ENCODE measurements at places on chromosomes 11 and 22.

GRCh38 chr11:101987370-101987769, 59.9 kb upstream of the CFAP300 start:
- no peak for DNase-seq

- no peak for DNase-seq
Observed at GRCh38 chr11:72743321-72744221, 8.6 kb downstream of the ARAP1 start.

DNA sequence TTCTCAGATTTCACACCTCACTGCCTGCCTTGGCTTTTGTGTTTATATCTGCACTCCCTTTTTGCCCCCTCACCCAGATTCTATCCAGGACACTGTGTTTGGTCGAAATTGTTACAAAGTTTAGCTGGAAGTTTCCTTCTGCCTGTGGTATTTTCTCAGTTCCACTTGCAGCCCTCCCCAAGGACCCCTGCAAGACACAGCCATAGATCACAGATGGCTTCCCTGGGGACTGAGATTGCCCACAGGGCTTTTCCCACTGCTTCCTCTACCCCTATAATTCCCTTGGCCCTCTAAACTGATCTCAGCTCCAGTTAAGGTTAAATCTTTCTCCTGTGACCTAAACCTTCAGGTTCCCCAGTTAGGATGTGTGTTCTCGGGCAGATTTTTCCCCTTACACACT, 146.1 kb upstream of the C11orf87 start:
- no peak for DNase-seq

DNA sequence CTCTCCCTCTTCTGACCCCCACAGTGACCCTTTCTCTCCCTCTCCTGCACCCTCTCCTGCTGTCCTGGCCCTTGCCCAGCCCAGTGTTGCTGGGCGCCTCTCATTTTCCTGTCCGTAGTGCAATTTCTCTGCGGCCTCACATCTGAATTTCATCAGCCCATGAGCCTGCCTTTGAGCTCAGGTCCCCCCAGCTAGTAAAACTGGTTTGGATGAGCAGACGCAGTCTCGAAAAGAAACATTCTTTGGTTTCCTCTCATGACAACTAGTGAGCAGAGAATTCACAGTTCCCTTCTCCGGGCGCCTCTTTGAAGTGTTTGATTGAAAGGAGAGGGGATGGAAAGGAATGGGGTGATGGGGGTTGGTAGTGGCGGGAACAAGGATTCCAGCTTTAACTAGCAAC, 126.0 kb upstream of the CADM1 start:
- no peak for DNase-seq

DNA sequence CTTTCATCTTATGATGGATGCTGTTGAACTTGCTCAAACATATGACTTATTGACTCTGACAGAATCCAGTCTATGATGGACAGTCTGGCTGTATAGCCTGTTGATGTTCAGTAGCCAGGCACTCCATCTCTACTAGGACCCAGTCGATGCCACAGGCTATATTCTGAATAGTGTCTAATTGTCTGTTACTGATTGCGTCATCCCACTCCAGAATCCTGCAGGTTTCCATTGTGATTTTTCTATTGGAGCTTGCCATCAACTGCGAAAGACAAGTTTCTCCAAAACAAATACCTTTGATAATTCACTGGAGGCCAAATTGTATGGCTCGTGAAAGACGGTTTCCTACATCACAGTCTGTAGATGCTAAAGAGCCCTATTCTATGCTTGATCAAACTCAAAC, 481.7 kb upstream of the CHORDC1 start:
- DNase-seq, result no peak

DNA sequence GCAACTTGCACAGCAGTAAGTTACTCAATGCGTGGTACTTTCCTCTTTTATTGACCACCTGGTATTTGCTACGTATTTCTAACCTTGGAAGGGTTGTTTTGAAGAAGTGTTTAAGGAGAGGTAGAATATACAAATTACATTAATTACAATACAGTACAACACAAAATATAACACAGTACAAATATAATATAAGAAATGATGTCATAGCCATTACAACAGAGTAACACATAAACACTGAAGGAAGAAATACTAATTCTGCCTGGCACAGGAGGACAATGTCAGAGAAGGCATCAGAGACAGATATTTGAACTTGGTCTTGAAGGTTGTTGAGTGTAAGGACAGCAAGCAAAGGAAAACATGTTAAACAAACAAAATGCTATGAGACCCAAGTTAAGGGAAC, 25.6 kb downstream of the PAK1 start:
- DNase-seq, result no peak

GRCh38 chr11:15497366-15497765, 382.6 kb downstream of the INSC start:
- DNase-seq, result no peak

GRCh38 chr22:19984201-19984753, 32.3 kb downstream of the ARVCF start:
- DNase-seq, result no peak

- DNase-seq, result no peak
Observed at GRCh38 chr11:60377401-60378136, 763 bp upstream of the MS4A7 start.

GRCh38 chr11:12793506-12793905, 119.3 kb downstream of the TEAD1 start:
- DNase-seq, result no peak

GRCh38 chr11:43992834-43993637, 50.6 kb downstream of the C11orf96 start:
- no peak for DNase-seq

- no peak for DNase-seq
Observed at GRCh38 chr22:35400501-35400790, 506 bp downstream of the MCM5 start.

- no peak for DNase-seq
Observed at GRCh38 chr11:23585416-23586104, 725.3 kb upstream of the CCDC179 start.

- DNase-seq, result no peak
Observed at GRCh38 chr22:30948930-30949342, 19.6 kb downstream of the MORC2 start.

GRCh38 chr11:112221274-112221835, 4.9 kb upstream of the PTS start:
- no peak for DNase-seq

DNA sequence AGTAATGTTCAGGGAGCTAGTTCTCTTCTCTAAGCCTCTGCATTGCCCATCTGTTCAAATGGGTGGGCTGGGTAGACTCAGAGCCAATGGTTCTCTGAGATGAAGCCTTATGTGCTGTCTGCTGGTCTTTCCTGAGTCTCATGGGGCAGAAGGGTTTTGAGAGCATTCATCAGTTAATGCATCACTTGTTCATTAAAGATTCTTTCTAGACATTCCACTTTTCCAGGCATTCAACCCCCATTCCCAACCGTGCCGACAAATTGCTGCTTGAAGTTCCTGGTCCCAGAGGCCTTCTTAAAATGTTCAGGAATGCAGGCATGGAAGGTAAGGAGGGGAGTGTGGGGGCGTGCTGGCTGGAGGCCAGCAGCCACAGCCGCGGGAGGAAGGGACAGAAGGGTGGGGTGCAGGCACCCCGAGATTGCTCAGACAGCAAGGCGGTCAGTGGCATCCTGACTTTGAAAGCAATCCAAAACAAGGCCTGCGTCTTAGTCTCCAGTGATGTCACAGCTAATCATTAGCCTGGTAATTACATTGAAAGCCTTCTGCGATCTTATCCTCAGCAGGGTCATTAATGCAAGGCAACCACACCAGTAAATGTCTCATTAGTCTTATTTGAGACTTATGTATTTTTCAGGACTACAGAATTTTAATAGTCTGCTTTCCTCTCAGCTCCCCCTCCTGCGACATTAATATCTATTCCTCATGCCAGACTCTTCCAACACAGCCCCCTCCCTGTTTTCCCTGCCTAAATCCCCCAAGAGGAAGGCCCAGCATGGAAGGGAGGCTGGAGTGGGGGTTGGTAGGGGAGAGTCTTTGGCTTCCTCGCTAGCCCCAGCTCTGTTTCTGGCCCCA, 328.8 kb downstream of the MIAT start:
- no peak for DNase-seq

DNA sequence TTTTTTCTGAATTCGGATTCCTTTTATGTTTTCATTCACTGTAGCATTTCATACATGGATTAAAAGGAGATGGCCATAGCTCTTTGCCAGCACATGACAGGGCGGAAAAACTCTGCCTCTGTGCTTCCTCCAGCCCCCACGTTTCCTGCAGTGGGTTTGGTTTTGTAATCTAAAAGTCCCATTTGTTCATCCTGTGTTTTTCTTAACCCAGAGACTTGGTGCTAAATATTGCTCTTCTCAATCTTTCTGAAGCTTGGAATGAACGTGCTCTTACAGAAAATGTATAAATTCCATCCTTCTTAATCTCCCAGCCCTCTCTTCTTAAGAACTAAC, 89.9 kb downstream of the PPP6R3 start:
- no peak for DNase-seq

GRCh38 chr11:13929395-13929891, 33.1 kb upstream of the SPON1 start:
- no peak for DNase-seq

GRCh38 chr11:132062031-132062430, 691.6 kb downstream of the NTM start:
- no peak for DNase-seq

DNA sequence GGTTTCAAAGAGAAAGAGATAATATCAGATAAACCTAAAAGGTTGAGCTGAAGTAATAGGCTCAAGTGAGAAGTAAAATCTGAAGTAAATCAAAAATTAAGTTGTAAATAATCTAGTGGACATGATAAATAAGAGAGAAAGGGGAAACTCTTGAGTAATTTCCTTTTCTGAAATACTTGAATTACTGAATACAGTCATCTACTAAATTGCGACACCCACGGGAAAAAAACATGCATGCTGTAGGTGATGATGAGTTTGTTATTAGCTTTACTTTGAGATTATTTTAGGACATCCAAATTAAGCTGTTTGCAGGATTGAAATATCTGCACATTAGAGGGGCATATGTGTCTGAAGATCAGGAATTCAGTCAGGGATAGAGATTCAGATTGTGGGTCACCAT, 50.0 kb upstream of the CARD18 start:
- DNase-seq, result no peak

GRCh38 chr11:111798279-111798678, 32.1 kb upstream of the PPP2R1B start:
- no peak for DNase-seq

DNA sequence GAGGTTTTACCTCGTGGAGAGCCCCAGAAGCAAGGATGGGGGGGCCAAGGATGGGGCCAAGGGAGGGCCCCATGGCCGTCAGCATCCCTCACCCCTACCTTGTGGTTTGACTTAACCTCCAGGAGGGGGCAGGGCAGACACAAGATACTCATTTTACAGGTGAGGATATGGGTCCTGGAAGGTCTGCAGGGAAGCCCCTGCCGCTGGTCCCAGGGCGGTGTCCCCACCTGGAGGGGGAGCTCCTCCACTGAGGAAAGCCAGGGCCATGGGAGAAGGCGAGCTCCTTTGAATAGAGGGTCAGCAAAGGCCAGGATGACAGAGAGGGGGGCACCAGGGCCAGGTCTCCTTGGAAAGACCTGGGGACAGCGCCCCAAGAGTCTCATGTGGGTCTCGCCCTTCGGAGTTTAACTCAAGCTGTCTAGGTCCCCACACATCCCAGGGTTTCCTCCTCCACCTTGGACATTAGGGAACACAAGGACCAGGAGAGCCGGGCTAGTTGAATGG, 5.9 kb upstream of the ADORA2A start:
- DNase-seq, result no peak

GRCh38 chr11:30816959-30817880, 231.1 kb upstream of the MPPED2 start:
- DNase-seq, result no peak

DNA sequence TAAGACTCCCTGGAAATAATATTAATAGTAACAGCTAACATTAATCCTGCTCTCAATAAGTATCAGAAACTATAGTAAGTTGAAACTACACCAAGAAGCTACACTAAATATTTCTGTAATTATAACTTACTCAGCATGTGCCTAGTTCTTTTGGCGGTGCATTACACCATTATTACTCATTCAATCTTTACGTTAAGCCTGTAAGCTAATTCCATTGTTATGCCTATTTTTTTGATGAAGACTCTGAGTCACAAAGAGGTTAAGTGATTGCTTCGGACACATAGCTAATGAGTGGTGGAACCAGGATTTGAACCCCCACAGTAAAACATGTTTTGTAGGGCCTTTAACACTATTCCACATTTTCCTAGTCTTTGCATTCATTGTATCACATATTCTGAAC, 111.6 kb downstream of the RASSF10 start:
- DNase-seq, result no peak

- no peak for DNase-seq
Observed at GRCh38 chr11:70328556-70328955, 58.1 kb downstream of the PPFIA1 start.

DNA sequence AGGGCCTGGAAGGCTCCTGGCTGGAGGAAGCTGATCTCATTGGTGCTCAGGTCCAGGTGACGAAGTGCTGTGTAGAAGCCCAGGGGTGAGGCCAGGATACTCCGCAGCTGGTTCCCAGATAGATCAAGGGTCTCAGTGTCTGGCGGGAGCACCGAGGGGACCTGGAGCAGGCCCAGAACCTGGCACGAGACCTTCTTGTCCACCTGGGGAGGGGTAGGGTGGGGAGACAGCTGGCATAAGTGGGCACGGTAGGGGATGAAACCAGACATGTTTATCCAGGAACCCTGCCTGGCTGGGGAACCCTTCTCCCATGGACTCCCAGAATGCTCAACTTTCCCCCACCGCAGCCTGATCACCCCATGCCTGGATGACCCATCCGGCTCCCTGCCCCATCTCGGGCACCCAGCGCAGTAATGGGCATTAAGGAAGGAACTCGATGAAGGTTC, 9.2 kb downstream of the LRRC32 start:
- DNase-seq, result no peak

- no peak for DNase-seq
Observed at GRCh38 chr11:70127653-70128434, 49.7 kb downstream of the ANO1 start.

DNA sequence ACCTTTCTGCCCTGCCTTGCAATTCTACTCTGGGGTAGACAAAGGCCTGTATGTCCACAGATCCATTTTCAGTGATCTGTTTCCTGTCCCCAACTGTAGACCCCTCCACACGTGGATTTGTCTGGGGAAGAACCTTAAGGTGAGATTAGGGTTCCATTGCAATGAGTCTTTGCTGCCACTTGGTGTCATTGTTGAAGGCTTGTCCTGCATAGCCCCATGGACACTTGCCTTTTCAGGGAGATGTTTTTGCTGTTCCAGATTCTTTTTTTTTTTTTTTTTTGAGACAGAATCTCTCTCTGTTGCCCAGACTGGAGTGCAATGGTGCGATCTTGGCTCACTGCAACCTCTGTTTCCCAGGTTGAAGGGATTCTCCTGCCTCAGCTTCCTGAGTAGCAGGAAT, 21.8 kb downstream of the SERPING1 start:
- no peak for DNase-seq

- DNase-seq, result no peak
Observed at GRCh38 chr11:130109386-130109785, 39.7 kb downstream of the APLP2 start.

DNA sequence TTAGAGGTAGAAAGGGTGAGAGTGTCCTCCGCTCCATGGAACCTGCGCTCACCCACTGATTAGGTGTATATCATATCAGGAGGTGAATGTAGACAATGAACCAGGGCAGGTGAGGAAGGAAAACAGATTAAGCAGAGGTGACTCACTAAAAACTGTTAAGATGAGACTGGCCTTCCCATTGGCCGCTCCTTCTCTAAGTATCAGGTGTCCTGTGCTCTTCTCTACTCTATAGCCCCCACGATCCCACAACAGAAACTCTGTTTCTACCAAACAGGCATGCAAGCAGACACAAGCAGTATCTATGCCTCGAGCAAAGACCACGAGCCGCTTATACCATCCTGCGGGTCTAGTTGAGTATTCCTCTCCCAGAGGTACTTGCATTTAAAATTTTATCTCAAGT, 103.1 kb downstream of the SNX19 start:
- DNase-seq, result no peak

Measured in activated naive CD4-positive, alpha-beta T cell (primary cell).